ENCODE measurements at places on chromosomes 2 and 18. TPM values are rescaled to one million over a fixed set of nuclear protein-coding genes. Genes with fewer than 3 reads are reported as not detected.
A peak's percentile ranks its signal among the peaks of the same experiment; 100 is the strongest.

GRCh38 chr18:58320907-58321561 is 277.0 kb downstream of the NEDD4L start:
- no peak overlapping the region for H3K4me3 ChIP-seq
- H3K36me3 ChIP-seq: no peaks in the 10 kb centered on the region
- H3K27me3 ChIP-seq: no peaks in the 10 kb centered on the region
- DNase-seq: no peak
- H3K4me1 ChIP-seq: peaks cover 16% of the 10 kb centered on the region

DNA sequence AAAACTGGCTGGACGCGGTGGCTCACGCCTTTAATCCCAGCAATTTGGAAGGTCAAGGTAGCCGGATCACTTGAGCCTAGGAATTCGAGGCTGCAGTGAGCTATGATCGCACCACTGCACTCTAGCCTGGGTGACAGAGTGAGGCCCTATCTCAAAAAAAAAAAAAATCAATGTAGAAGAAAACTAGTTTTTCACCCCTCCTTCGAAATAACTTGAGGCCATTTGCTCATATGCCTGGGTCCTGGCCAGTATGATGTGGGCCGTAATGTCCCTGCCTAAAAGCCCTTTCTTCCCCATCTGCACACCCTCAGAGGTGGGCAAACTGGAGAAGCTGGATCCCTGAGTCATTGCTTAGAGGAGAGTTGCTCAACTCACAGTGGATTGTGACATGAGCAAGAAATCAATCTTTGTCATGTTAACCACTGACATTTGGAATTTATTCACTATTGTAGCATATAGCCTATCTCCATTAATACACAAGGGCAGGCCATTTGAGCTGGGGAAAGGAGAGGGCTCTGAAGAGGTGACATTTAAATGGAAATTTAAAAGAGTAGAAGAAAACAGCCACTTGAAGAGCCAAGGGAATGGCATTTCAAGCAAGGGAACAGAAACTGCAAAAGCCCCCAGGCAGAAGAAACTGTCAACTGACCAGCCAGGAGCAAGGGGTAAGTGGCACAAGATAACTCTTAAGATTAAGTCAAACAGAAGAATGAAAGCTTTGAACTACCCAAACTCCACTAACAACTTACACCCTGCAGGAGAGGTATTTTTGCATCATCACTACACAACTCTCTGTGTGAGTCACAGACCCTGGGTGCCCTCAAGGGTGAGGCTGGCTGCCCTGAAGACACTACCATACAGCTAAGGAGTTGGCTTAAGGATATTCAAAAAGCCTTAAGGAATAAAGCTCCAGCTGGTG is 7.6 kb upstream of the METTL21A start:
- H3K4me3 ChIP-seq: no peak overlapping the region
- H3K4me1 ChIP-seq: no peaks in the 10 kb centered on the region
- H3K36me3 ChIP-seq: no peaks in the 10 kb centered on the region
- H3K27me3 ChIP-seq: no peaks in the 10 kb centered on the region
- H3K27ac ChIP-seq: no peak overlapping the region

GRCh38 chr2:227870710-227871374 is 589 bp upstream of the DAW1 start:
- H3K27ac ChIP-seq: no peak overlapping the region
- H3K27me3 ChIP-seq: peaks cover 4% of the 10 kb centered on the region
- H3K36me3 ChIP-seq: no peaks in the 10 kb centered on the region
- DNase-seq: no peak

GRCh38 chr2:96792772-96793749 is 23.0 kb upstream of the CNNM3 start:
- H3K27ac ChIP-seq: no peak overlapping the region
- H3K4me1 ChIP-seq: no peaks in the 10 kb centered on the region
- no peak for DNase-seq
- no peaks in the 10 kb centered on the region for H3K27me3 ChIP-seq
- no peak overlapping the region for H3K4me3 ChIP-seq
- peaks cover 5% of the 10 kb centered on the region for H3K36me3 ChIP-seq

DNA sequence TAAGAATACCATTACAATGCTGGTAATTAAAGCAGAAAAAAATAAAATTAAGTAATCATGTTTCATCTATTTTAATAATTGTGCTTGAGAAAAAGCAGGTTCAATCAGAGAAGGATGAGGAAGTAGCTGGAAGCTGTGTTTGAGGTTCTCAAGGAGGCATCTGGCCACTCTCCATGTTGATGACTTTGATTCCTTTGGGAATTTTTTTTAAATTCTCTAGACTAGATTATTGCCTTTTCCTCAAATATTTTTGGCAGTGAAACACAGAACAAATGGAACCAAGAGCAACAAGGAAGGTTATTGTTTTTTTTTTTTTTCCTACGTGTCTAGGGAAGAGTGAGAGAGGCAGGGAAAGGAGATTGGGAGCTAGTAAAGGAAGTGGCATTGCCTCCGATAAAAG is 99.9 kb upstream of the NRP2 start:
- H3K4me3 ChIP-seq: no peak overlapping the region
- H3K4me1 ChIP-seq: no peaks in the 10 kb centered on the region
- H3K27me3 ChIP-seq: no peaks in the 10 kb centered on the region
- no peak for DNase-seq
- H3K36me3 ChIP-seq: no peaks in the 10 kb centered on the region

DNA sequence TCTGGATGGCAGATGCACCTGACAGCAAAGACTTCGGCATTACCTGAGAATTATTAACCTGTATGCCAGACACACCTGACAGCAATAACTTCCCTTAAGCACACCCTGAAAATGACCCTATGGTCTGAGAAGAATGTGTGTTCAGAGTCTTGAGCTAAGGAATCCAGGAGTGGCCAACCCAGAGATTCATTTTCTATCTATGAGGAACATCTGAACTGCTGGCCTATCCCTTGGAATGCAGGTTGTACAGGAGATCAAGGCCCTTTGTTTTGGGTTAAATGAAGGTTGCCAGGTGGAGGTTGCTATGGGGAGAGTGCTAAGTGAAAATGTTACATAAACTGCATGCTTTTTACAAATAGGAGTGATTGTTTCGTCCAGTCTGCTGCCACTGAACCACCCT is 200.9 kb upstream of the MEIS1 start:
- H3K4me1 ChIP-seq: no peaks in the 10 kb centered on the region
- H3K27me3 ChIP-seq: no peaks in the 10 kb centered on the region
- no peak overlapping the region for H3K4me3 ChIP-seq

DNA sequence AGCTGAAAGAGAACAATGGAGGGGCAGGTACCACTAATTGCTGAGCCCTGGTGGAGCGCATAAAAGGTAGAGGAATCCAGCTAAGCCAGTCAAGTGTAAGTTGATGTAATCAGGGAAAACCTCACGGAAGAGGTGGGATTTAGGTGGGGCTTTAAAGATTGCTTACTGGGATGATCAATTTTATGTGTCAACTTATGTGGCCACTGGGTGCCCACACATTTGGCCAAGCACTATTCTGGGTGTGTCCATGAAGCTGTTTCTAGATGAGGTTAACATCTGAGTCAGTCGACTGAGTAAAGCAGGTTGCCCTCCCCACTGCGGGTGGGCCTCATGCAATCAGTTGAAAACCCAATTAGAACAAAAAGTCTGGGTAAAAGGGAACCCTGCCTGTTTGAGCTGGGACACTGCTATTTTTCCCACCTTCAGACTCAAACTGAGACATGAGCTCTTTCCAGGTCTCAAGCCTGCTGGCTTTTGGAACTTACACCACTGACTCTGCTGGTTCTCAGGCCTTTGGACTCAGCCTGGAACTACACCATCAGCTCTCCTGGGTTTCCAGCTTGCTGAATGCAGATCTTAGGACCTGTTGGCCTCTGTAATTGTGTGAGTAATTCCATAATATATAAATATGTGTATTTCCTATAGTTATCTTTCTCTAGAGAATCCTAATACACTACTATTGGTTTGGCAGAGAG is 67.3 kb downstream of the MYO5B start:
- H3K36me3 ChIP-seq: no peaks in the 10 kb centered on the region
- no peak overlapping the region for H3K4me3 ChIP-seq
- H3K4me1 ChIP-seq: no peaks in the 10 kb centered on the region
- no peaks in the 10 kb centered on the region for H3K27me3 ChIP-seq
- no peak for DNase-seq

- H3K36me3 ChIP-seq: no peaks in the 10 kb centered on the region
- no peak overlapping the region for H3K27ac ChIP-seq
- H3K4me3 ChIP-seq: no peak overlapping the region
- DNase-seq: no peak
- no peaks in the 10 kb centered on the region for H3K27me3 ChIP-seq
Observed at GRCh38 chr2:224561234-224562005, 23.7 kb downstream of the CUL3 start.

- H3K4me3 ChIP-seq: no peak overlapping the region
- H3K27ac ChIP-seq: no peak overlapping the region
- peaks cover 17% of the 10 kb centered on the region for H3K27me3 ChIP-seq
- H3K36me3 ChIP-seq: no peaks in the 10 kb centered on the region
- DNase-seq: no peak
Observed at GRCh38 chr2:70347831-70348230, 46.0 kb upstream of the FAM136A start.

DNA sequence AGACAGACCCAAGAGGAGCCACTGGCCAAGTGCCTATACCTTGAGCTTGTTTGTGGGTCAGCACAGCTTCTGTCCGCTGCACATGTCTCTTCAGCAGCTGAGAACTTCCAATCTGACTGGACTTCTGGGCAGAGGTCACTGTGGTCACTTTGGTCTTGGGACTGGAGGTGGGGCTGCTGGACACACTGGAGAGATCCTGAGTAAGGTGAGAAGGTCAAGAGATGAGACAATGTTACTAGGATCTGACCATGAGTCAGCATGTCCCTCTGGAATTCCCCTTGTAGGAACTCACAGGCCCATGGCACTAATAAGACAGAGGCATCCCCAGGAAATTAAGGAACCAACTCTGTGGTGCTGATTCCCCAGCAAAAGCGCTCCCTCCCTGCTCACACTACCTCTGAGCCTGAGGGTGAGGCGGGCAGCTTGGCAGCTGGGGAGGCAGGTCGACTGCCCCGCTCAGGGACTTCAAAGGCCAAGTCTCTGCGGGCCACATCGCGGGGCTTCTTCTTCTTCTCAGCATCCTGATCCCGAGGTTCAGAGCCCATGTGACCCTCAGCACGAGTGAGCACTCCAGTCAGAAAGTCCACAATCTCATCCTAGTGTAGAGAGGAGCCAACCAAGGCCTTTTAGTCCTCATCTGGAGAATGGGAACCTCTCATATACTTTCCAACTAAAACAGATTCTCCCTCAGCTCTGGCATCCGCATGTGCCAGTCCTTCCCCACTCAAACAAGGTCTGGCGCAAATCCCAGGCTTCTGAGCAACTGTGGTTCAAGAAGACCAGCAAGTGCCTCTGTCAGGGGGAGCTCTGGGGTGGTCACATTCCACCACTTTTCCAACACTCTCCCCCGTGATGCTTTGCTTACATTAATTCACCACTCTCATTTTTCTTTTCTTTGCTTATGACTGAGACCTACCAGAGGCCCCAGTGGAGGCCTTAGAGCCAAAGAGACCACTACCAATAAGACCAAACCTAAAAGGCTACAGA is 29.4 kb downstream of the KANSL3 start:
- no peak overlapping the region for H3K4me3 ChIP-seq
- H3K27ac ChIP-seq: no peak overlapping the region
- H3K4me1 ChIP-seq: no peaks in the 10 kb centered on the region
- H3K27me3 ChIP-seq: no peaks in the 10 kb centered on the region

DNA sequence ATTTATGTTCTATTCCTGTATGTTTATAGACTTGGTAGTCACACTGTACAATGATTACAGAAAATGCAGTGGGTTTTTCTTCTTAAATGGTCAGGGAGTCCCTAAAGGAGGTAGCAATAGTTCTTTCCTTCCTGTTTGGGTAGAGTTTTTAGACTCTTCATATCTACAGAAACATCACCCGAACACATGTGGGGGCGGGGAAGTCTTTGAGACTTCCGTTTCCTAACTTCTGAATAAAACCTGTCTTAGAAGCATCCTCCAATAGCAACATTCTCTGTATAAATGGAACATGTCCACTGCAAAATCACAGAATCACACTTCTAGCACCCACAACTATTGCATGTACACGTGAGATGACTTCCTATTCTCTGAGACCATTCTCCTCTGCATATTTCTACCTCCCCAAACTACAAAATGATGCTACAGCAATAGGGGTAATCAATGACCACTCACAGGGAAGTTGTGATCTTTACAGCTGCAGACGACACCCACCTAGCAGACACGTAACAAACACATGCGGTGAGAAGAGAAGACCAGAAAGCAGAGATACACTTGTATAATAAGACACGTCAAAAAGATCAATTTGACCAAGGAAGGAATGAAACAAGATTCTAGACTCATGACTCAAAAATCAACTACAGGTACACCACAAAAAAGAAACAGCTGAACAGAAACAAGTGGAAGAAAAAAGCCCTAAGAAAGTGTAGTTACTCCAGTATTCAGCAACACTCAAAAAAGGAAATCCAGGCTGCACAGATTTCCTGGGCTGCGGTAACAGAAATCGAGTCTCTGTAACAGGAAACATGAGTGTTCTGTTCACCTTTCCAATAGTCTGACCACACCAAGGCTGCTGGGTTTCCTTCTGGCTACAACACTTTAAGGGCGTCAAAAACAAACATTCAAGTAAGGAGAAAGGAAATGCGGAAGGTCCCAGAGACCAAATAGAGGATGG is 120.4 kb downstream of the ZNF516 start:
- H3K36me3 ChIP-seq: peaks cover 10% of the 10 kb centered on the region
- H3K27ac ChIP-seq: no peak overlapping the region
- peak; percentile 35 for DNase-seq
- H3K27me3 ChIP-seq: no peaks in the 10 kb centered on the region

DNA sequence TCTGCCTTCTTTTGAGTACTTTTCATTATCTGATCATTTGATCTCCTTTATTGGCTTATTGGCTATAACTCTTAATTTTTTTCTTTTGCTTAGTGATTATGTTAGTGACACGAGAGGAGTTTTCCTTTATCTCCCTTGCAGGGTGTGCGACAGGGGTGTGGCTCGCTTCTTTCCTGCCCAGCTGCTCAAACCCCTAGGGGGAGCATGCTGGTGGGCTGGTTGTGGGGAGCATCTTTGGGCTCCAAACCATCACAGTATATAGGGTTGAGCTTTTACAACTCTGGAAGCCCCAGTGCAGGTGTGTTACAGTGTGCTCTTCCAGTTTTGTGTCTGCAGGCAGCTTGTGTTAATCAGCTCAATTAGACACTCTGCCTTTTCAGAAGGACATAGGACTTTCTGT is 357.0 kb upstream of the TMEFF2 start:
- no peaks in the 10 kb centered on the region for H3K27me3 ChIP-seq
- no peaks in the 10 kb centered on the region for H3K36me3 ChIP-seq
- H3K4me1 ChIP-seq: no peaks in the 10 kb centered on the region
- no peak for DNase-seq
- no peak overlapping the region for H3K27ac ChIP-seq
- H3K4me3 ChIP-seq: no peak overlapping the region

- H3K27ac ChIP-seq: no peak overlapping the region
- H3K4me1 ChIP-seq: no peaks in the 10 kb centered on the region
- H3K36me3 ChIP-seq: no peaks in the 10 kb centered on the region
- no peaks in the 10 kb centered on the region for H3K27me3 ChIP-seq
- H3K4me3 ChIP-seq: no peak overlapping the region
Observed at GRCh38 chr2:46643493-46643892, 164.1 kb downstream of the TMEM247 start.

GRCh38 chr2:216082805-216083204 is 1.1 kb downstream of the TMEM169 start:
- H3K27me3 ChIP-seq: no peaks in the 10 kb centered on the region
- no peaks in the 10 kb centered on the region for H3K36me3 ChIP-seq
- DNase-seq: no peak
- H3K27ac ChIP-seq: peak overlapping the region; percentile 75

REV1 gene
- total RNA-seq: 50.3 TPM

HNRNPLL gene
- 28.1 TPM for total RNA-seq

FAP gene
- total RNA-seq: not detected

MEIS1 gene
- total RNA-seq: 0.32 TPM

CAPN14 gene
- 0.15 TPM for total RNA-seq

DLGAP1 gene
- 0.26 TPM for total RNA-seq
